ENCODE measurements at places on chromosomes 5 and 9. TPM values are rescaled to one million over a fixed set of nuclear protein-coding genes. Genes with fewer than 3 reads are reported as not detected.

DNA sequence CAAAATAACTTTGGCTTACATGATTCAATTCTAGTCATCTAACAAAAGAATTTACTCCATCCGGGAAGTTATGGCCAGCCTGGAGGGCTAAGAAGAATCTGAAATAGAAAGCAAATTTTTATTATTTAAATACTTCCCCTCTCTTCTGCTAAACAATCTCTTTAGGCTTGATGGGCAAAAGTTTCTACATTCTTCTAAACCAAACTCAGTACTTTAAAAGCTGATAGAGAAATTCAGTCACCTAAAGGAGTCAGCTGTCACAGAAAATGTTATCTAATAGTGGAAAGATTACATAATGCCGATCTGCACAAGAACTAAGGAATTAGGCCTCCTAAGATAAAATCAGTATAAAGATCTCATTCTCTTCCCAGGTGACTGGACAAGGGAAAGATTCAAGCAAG is 32.4 kb downstream of the GNAQ start:
- no peak for DNase-seq

DNA sequence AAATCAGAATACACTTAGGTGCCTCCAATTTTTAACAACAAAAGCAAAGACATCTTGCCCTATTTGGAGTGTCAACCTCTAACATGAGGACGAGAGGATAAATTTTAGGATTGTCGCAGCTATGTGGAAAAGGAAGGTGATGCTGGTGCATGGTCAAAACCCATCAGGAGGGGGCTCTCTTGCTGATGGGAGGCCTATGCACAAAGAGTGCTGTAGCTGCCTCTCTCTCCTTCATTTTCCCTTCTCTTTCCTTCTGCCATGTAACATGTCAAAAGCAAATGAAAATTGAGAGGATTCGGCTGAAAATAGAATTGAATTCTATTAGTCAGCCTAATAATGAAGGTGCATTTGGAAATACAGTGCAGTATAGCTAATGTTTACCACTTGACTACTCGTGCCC is 578.7 kb upstream of the ZNF462 start:
- peak; percentile 22 for DNase-seq

GRCh38 chr5:41598011-41598410 is 87.6 kb upstream of the PLCXD3 start:
- no peak for DNase-seq

DNA sequence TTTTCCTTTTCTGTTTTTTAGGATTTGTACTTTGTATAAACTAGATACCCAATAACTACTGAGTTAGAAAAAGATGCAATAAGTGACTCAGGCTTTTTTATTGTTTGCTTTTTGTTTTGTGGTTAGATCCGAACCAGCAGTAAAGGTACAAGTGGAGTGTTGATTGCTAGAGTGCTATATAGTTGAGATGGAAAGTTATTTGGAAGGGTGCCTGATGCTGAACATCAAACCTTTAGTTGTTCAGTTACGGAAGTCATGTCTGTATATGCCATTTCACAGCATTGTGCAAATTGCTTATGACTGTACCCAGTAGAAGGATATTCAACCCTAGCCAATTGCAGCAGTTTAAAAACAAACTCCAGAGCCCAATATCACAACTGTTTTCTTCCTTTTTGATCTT is 285.1 kb downstream of the MAT2B start:
- DNase-seq: no peak

DNA sequence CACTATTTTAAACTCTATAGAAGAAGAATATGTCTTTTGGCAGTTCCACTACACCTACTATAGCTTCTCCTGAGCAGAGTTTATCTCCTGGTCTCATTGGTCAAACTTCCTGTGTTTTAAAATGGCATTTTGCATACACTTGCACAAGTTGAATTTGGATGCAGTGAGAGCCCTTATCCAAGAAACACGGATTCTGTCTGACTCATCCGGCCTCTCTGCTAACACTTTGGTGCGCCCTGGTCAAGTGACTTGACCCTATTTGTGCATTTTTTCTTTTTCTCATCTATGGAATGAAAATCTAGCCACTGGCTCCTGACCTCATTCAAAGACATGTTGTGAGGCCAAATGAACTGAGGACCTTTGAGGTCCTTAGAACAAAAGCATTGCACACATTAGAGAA is 20.0 kb downstream of the PIP5K1B start:
- DNase-seq: no peak

GRCh38 chr9:128056086-128056485 is 11.0 kb downstream of the NAIF1 start:
- DNase-seq: peak; percentile 62

- no peak for DNase-seq
These were observed 19.9 kb downstream of the MED10 start for GRCh38 chr5:6358434-6358820.

- peak; percentile 98 for DNase-seq
These were observed at the start of gene WHRN for GRCh38 chr9:114505187-114506081. TSS of gene WHRN (minus strand) at chr9:114505473. CDS start at chr9:114504801, 672 bp downstream.

- DNase-seq: no peak
These were observed 137.1 kb downstream of the KCTD16 start for GRCh38 chr5:144307736-144308135.

GRCh38 chr5:150082889-150083288 is 3.5 kb downstream of the CSF1R start:
- DNase-seq: no peak

DNA sequence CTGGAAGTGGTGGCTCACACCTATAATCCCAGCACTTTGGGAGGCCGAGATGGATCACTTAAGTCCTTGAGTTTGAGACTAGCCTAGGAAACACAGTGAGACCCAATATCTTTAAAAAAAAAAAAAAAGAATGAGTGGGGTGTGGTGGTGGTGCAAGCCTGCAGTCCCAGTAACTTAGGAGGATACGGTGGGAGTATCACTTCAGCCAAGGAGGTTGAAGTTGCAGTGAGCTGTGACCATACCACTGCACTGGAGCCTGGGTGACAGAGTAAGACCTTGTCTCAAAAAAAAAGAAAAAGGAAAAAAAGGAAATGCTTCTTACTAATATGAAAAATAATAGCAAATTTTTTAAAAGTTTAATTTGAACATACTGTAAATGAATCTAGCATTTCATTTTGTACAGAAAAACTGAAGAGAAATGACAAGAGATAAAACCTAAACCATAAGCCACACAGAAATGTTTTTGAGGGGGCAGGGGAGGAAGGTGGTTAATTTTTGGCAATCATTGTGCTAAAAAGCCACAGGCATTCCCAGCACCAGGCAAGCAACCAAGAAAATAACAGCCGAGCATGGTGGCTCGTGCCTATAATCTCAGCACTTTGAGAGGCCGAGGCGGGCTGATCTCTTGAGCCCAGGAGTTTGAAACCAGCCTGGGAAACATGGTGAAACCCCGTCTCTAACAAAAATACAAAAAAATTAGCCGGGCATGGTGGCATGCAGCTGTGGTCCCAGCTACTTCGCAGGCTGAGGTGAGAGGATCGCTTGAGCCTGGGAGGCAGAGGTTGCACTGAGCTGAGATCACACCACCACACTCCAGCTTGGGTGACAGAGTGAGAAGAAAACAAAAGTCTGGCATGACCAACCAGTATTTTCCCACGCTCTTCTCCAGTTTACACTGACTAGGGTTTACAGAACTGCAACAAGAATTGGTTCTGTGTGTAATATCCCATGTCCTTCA is 114.5 kb upstream of the NR5A1 start:
- DNase-seq: peak; percentile 30

- peak; percentile 68 for DNase-seq
These were observed 450.2 kb upstream of the ZNF608 start for GRCh38 chr5:125196481-125197111.

DNA sequence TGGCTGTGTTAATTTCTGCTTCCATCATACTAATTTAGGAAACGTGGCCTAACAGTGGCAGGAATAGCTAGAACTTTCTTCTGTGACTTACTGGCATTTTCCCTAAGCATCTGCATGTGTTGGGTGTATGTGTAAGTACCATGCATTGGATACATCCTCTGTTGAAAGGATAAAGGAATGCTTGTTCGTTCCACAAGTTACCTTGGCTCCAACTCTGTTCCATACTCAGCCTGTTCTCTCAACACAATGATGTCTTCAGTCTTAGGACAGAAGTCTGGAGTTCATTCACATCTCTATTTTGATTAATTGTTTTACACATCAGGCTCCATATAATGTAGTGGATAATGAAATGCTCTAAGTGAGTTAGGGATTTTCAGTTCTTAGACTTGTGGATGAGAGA is 190.1 kb upstream of the DMRT1 start:
- DNase-seq: no peak

DNA sequence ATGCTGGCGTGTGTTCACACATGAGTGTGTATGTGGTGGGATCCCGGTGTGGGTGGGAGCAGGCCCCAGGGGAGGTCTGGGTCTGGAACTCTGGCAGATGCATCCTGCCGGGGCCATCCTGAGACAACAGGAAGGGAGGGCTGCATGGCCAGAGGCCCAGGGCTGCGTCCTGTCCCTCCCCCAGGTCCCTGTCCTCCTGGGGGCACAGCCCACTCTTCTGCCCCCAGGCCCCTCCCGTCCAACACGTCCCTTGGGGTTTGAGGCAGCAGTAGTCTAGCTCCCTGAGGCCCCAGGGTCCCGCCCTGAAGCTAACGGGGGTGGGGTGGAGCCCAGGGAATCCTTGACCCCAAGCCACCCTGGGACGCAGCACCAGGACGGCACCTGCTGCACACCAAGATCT is 16.6 kb downstream of the FLT4 start:
- peak; percentile 45 for DNase-seq

DNA sequence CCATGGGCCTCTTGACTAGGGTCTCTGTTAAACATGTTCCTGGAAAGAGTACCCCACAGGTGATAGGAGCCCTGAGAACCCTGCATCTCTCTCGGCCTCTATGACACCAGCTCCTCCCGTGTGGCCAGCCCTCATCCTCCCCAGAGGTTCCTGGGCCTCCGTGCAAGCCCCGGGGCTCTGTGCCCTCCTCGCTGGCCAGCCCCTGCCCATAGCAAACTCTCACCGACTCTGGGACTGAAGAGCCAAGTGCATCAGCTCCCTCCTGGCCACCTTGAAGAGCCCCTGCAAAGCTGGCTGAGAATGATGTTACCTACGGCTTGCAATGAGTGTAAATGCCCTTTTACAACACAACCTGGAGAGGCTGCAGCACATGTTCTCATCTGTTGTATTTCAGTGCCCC is 224.4 kb downstream of the ROR2 start:
- DNase-seq: no peak

- DNase-seq: no peak
These were observed 156.2 kb upstream of the S1PR3 start for GRCh38 chr9:88835038-88835466.

DNA sequence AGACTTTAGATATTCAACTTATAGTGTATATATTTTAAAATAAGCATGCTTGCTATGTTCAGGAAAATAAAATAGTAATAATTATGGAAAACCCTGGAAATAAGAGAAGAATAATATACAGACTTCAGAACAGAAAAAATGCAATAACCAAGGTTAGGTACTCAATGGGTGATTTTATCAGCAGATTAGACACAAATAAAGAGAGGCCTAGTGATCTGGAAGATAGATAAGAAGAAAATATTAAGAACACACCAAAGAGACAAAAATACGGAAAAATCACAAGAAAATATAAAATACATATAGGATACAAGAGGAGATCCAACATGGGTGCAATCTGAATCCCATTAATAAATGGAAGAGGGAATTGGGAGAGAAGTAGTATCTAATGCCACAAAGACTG is 1348.5 kb upstream of the WWC1 start:
- DNase-seq: no peak

Gene NTNG2
- 4.4 TPM for total RNA-seq

Gene PHF2
- 33.3 TPM for total RNA-seq

Gene WWC1
- total RNA-seq: 60.8 TPM

Gene NR5A1
- total RNA-seq: 0.09 TPM

Gene DBH
- 0.48 TPM for total RNA-seq

Gene LCN15
- total RNA-seq: not detected

Gene TMEM174
- not detected for total RNA-seq

Gene KCNV2
- not detected for total RNA-seq

Gene ZCCHC7
- 15.1 TPM for total RNA-seq

Gene PRR16
- 5.9 TPM for total RNA-seq

Gene CCL27
- total RNA-seq: 0.55 TPM

All from lung (tissue), 17 donors.